ENCODE measurements at places on chromosomes 6 and 20.

DNA sequence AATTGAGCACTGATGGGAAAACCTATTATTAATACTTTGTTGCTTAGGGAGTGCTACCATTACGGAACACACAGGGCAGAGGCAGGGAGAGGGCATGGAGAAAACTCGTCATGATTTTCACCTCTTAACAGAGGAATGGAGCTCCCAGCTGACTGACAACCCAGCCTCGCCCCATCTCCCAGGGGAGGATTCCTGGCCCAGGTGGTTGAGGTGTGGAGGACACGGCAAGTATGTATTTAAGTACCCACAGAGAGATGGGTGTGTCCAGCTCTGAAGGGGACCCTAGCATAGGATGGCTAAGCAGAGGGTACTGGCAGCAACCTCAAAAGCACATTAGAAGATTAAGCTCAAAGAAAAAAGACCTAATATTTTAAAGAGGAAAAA lies 261.9 kb upstream of the MOCS1 start:
- no peak for DNase-seq

DNA sequence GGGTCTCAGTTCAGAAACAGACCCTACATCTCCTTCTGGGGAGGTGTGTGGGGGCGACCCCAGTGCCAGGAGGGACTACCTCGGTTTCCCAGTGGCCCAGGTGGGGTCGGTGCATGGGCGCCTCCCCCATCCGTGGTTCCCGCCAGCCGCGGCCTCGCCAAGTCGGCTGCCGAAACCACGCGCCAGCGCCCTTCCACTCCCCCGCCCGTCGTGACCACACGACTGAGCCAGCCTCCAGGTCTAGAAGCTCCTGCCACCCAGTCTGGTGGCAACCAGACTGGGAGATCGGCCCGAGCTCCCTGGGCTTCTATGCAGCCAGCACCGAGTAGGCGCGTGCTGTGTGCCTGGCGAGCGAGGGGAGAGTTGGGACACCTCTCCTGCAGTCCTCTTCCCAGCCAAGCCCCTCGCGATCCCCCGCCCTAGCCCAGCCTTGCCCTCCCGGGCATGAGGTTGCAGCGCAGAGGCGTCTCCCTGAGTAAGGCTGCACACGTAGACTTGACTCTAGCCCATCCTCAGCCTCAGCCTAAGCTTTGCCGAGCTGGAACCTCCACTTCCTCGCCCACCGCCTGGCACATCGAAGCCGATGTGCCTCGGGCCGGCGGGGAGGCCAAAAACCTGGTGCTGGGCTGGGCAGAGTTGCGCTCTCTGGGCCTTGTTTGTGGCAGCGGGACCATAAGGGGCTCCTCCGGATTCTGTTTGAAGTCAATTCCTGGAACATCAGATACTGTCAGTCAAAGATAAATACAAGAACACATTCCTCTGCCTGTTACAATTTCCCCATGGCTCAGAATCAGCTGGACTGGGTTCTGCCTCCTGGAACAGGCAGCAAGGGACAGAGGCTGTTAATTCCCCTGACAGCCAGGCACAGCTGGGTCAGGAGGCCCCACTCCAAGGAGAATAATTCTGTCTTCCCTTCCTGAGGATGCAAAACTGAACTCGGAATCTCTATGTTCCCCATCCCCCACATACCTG lies 1.5 kb upstream of the CPNE5 start:
- DNase-seq = peak; percentile 44

- DNase-seq = no peak
Observed at GRCh38 chr6:136052031-136052430, 198.1 kb downstream of the MTFR2 start.

- DNase-seq = no peak
Observed at GRCh38 chr6:166573511-166574216, 12.8 kb downstream of the RAMACL start.

DNA sequence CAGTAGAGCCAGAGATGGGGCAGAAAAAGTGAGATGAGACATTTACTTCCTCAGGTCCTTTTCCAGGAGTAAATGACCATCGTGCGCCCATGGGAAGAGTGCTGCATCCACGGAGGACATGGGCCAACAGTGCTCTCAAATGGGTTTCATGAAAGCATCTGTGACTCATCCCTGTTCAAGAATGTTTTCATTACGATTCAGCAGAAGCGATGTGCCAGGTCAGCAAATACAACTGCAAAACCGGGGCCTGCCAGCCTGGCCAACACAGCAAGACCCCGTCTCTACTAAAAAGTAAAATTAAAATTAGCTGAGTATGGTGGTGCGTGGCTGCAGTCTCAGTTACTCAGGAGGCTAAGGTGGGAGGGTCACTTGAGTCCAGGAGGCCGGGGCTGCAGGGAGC lies 125.1 kb downstream of the LY86 start:
- DNase-seq = no peak

- no peak for DNase-seq
Observed at GRCh38 chr6:31345026-31345730, 11.8 kb downstream of the HLA-B start.

DNA sequence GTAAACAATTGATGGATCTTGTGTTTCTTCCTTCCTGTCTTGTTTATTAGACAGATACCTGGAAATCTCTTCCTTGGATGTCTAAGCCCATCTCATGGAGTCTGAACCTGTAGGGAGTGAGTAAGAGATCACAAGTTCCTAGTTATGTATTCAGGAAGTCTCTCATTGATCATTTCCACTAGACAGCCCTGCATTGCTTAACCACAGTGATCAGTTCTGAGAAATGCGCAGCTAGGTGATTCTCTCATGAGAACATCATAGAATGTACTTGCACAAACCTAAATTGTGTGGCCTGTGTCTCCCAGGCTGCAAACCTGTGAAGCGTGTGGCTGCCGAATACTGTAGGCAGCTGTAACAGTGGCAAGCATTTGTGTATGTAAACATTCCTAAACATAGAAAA lies 39.1 kb downstream of the FAM120B start:
- DNase-seq = no peak

GRCh38 chr6:548091-548490 lies 108.8 kb downstream of the HUS1B start:
- DNase-seq = no peak

DNA sequence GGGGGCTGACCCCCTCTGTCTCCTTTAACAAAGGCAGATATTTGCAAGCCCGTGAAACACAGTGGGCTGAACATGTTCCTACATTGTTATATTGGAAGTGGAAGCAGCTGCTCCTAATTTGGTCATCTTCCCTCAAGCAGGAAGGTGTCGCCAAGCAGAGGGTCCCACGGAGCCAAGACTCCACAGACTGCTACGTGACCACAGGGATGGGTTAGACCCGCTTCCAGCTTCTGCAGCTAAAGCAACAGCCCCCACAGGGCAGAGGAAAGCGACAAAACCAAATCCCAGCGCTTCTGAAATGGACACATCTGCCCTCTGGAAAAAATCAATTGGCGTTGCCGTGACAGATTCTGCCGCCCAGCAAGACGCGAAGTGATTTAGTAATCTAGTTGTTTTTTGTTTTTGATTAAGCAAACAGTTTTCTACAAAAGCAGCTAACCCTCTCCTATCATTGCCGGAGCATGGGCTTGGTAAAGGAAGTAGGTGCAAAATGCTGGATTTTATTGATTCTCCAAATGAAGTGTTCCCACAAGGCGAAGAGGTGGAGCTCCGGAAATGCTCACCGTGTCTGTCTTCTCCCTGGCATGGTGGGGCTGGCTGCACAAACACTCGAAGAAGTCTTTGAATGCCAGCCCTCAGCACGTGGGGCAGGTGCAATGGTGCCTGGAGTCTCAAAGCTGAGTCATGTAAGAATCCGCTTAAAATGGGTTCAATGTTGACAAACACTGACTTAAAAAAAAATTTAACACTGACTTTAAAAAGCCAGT lies 79.4 kb upstream of the FRMD1 start:
- DNase-seq = no peak

DNA sequence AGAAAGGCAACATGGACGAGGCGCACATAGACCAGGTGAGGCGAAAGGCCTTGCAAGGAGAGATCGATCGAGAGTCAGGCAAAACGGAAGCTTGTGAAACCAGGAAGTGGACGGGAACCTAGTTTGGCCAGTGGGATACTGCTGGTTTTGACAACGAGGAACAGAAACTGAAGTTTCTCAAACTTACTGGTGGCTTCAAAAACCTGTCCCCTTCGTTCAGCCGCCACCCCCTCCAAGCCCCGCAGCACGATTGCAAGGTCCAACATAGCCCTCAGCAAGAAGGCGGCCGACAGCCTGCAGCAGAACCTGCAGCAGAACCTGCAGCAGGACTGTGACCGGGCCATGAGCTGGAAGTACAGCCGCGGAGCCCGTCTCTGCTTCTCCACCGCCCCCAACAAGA lies 238.0 kb downstream of the KHDC1L start:
- DNase-seq = no peak

DNA sequence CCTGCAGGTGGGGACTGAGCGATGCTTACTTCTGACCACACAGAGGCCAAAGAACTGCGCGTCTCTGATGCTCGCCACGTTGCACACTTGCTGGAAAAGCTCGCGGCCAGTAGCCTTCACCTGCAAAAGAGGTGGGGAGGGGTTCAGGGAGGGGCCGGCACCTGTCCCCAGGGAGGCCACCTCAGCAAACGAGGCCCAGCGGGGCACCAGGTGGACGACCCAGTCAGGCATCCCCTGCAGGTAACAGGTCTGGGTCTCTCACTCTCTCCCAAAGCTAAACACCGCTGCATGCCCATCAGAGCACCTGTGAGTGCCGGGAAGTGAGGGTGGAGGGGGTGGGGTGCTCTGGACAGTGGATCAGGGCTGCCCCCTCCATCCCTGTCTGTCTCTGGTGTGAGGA lies 3.8 kb downstream of the FRMD1 start:
- DNase-seq = no peak

DNA sequence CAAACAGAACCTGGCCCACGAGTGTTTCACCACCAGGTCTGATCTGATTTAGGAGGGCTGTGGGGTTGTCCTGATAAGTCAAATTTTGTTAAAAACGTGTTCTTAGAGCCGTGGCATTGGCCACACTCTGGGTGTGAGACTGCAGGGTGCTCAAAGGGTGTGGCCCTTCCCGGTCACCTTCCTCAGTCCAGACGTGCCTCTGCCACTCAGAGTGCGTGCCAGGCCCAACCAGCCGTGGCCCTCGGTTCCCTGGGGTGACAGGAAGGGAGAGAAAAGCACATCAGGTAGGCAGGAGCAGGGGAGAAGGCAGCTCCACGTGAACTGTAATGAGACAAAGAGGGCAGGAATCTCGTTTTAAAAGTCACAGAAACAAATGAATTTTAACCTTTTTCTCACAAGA lies 115.4 kb downstream of the FAM120B start:
- DNase-seq = no peak

DNA sequence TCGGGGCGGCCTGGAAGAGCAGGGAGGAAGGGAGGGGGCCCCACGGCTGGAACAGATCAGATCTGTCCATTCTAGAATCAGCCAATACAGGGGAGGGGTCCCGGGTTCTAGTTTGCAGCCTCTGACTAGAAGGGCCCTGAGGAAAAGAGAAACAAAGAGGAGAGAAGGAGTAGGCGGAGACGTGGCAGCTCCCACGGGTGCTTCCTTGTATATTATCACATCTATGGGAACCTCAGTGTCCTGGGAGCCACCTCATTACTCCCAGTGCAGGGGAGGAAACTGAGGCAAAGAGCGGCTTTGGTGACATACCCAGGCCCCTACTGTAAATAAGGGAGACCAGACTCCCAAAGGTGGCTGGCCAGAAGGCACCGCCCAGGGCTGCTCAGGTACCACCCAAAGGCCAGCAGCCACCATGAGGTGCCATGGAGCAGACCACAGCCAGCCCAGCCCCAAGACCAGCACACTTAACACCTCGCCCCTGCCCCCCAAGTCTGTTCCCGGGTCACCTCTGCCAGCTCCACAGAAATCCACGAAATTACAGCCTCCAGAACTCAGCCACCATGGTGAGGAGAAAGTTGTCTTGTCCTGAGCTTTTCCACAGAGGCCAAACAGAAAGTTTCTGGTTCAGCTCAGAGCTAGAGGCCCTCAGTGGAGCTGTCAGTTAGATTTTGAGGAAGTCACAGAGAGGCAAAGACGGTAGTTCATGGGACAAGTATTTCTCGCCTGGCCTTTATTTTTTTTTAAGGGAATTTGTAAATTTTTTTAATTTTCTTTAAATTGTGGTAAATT lies 2.1 kb downstream of the ZC3H12D start:
- no peak for DNase-seq

- peak; percentile 32 for DNase-seq
Observed at GRCh38 chr20:62066983-62067433, 1.3 kb upstream of the TAF4 start.

DNA sequence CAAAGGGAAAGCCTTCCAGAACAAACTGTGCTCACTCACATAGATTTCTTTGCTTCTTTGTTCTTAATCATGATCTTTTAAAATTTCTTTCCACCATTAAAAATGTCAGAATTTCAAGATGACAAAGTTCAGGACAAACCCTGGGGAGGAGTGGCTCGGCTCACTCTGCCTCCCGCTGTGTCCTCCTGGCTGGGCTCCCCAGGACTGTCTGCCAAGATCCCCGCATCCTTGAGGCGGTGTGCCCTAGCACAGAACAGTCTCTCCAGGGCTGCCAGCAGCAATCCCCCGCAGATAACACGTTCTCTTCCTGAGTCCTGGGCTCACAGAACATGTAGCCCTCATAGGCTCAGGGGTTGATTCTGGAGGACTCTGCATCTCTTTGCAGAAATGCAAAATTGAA lies 98.4 kb upstream of the KCNG1 start:
- DNase-seq = no peak

DNA sequence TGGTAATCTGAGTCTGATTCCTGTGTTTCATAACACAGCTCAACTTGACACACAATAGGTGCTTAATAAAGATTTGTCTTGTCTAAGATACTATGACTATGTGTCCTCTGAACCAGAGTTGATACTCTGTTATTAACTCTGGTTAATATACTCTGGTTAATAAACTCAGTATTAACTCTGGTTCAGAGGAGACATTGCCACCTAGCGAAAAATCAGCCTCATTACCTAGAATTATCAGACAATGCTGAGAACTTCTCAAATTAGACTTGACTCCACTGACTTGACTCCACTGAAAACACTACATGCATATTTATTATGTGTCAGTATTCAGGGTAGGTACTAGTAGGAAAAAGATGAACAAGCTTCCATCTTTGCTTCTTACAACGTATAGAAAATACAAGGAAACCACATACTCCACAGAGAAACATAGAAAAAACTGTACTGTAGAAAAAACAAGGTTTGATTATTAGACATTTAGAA lies 73.9 kb downstream of the AHI1 start:
- DNase-seq = no peak

GRCh38 chr6:142966294-142966693 lies 21.3 kb upstream of the HIVEP2 start:
- no peak for DNase-seq

GRCh38 chr20:36745927-36746659 lies at the start of gene NDRG3:
Gene NDRG3 (minus strand): TSS chr20:36746090. CDS start chr20:36721735, 24,355 bp downstream.
- peak; percentile 95 for DNase-seq

GRCh38 chr6:117449549-117450439 lies 24.1 kb upstream of the ROS1 start:
- DNase-seq = peak; percentile 65

GRCh38 chr6:18893540-18894269 lies 506.6 kb downstream of the RNF144B start:
- DNase-seq = no peak

Measured in activated CD4-positive, alpha-beta T cell treated with anti-CD3 and anti-CD28 coated beads for 48 hours (primary cell).